Fibroblast of skin of left biceps (primary cell): ENCODE measurements at places on chromosomes 11 and 22.
A peak's percentile ranks its signal among the peaks of the same experiment; 100 is the strongest.

DNA sequence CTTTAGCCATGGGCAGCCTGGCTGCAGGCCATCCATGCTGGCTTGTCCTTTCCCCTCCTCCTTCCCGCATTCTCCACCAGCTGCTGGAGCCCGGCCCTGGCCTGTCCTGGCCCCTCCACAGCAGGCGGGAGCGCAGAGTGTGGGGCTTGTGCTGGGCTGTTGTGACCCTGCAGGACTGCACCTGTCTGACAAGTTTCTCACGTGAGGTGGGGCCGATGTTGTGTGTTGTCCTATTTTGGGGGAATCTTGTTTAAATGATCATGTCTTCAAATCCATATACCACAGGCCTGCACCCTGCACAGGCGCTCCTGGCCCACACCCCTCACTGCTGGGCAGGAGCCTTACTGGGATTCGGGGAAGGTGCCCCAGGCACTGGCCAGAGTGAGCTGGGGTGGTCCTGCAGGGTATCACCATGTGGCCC, 30.4 kb downstream of the TBC1D22A start:
- no peak for DNase-seq

GRCh38 chr11:1752907-1753228, 2.5 kb upstream of the IFITM10 start:
- DNase-seq: no peak

DNA sequence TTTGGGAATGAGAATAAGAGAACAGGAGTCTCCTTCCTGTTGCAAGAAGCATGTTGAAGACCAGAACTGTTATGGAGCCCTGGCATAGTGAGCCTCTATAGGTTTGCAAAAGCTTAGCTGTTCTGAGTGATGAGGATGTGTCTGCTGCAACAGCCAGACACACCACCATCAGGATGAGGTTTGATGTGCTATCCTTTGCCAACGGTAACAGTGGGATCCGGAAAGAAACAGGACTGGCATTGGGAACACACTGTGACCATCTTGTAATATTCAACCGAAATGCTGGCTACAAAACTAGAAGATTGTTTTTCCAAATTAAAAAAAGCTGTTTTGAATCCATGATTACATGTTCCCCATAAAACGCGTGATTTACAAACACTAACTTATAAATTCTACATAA, 117.0 kb downstream of the ME3 start:
- DNase-seq: no peak

GRCh38 chr11:88475991-88476418, 138.5 kb upstream of the CTSC start:
- DNase-seq: no peak

- DNase-seq: no peak
These were observed 128.3 kb downstream of the OSBP2 start for GRCh38 chr22:30823015-30823370.

DNA sequence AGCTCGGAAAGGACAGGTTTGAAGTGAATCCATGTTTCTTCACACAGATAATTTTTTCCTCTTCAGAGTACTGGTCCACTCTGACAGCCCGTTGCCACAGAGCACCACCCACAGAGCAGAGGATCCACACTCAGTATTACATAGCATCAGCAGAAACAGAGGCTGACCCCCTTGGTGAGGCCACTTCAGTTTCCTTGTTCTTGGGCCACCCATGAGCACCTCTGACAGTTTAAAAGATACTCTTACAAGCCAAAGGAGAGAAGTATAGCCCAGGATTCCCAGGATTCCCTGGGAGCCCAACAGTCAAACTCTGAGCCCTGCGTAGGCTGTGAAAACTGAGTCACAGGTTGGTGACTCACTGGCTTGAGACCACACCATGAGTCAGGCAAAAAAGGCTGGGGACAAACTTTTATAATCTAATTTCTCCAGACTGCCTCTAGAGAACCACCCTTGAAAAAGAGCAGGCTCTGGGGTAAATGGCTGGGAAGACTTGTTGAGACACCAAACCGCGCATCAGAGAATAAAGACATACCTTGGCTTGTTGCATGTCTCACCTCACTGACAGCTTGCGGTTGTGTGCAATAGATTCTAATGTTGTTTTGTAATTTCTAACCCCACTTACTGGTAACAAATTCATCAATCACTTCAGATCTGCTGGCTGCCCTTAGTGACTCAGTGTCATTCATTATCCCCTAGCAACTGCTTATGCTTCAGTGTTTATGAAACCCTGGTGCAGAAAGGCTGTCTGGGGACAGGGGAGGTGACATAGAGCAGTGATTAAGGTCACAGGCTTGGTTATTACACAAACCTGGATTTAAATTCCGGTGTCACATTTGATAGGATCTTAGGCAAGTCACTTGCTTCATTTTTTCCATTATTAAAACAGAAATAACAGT, 56.9 kb upstream of the PRSS23 start:
- peak; percentile 97 for DNase-seq

DNA sequence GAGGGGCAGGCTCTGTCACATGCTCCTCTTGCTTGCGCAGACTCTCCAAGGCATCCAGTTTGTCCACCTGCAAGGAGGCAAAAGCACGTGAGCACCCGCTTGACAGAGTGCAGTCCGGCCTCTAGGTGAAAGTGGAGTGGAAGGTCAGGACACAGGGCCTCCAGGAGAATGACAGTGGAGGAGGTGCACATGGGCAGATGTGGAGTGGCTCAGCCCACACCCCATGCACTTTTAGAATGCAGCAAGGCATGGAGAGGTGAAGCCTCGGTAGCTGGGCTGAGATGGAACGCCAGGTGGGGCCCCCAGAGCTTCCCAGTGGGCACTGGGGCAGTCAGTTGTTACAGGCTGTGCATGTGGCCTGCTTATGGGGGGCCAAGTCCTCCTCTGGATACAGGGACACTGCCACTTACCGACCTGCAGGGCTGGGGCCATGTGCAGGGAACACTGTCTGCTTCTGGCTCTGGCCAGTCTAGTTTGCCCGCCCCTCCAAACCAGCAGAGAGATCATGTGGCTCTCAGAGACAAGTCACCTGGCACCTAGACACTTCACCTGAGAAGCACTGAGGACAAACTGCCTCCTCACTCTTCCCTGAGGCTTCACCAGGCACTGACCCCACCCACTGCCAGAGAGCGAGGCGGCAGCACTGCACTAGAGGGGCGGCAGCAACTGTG, 2.3 kb upstream of the SLC25A1 start:
- no peak for DNase-seq

GRCh38 chr11:10991393-10991792, 133.5 kb upstream of the ZBED5 start:
- no peak for DNase-seq

GRCh38 chr11:43644621-43645299, 35.8 kb upstream of the HSD17B12 start:
- DNase-seq: no peak

- DNase-seq: no peak
These were observed 80.3 kb downstream of the LRRC32 start for GRCh38 chr11:76589964-76590950.

DNA sequence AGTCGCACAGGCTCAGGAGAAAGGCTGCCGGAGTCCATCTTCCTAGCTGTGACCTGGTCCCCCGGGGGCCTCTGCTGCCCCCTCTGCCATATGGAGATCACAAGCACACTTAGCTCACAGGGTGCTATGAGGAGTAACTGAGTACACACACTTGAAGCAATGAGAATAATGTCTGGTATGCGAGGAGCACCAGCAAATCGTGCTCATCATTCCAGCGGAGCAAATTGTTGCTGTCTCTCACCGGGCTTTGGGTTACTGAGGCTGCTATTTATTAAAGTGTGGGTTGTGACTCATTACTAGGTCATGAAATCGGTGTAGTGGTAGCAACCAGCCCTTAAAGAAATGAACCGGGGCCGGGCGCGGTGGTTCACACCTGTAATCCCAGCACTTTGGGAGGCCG, 48.1 kb upstream of the EIF3D start:
- peak; percentile 85 for DNase-seq

- DNase-seq: no peak
These were observed 5.0 kb upstream of the PDE3B start for GRCh38 chr11:14638561-14638960.

DNA sequence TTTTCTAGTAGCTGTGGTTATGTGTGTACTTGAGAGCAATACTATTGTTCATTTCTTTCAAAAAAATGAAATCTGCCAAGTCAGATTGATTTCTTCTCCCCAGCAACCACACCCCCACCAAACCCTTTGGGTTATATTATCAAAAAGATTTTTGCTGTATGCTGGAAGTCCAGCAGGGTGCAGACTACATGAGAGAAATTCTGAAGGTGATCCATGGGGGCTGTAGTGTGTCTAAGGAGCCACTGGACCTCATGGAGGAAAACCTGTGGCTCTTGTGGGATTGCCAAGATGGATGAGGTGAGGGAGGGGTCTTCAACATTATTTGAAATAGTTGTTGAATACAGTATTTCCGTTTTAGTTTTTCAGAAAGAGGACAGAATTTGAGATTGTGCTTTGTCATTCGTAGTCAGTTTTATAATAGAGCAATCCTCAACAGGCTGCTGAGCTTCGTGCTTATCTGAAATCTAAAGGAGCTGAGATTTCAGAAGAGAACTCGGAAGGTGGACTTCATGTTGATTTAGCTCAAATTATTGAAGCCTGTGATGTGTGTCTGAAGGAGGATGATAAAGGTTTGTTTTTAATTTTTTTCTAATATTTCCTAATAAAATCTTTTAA, 3.1 kb downstream of the EIF3M start:
- no peak for DNase-seq

DNA sequence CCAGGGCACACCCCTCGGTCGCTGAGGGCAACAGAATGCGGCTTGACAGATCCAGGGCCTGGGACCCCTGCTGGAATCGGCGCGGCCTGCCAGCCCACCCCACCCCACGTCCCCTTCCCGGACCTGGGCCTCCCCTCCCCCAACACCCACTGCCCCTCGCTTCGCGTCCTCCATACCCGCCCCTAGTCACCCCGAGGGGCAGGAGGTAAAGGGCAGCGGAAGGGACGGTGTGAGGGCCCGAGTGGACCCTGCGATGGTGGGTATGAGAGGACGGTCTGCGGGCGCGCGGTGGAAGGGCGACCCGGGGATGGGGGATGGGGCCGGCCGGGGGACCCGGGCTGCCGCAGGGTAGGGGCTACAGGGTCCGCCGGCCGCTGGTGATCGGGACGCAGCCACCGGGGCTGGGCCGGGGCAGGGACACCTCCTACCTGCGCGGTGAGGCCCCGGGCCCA, 311 bp downstream of the APBB1 start:
- no peak for DNase-seq

DNA sequence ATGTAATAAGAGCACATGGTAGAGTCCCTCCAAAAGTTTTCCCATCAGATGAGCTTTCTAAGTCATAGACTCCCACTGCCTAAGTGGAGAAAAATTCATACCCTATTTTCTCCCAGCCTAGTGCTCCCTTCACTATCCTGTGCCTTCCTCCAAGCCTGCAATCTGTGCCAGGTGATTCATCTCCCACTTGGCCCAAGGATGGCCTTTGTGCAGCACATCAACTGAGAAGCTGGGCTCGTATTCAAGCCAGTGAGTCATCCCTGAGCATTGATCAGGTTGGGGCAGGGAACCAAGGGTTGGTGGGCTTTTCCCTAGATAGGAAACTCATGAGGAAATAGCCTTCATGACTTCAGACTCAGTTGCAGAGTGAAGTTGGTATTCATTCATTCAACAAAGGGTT, 64.6 kb downstream of the PANX1 start:
- DNase-seq: peak; percentile 62

DNA sequence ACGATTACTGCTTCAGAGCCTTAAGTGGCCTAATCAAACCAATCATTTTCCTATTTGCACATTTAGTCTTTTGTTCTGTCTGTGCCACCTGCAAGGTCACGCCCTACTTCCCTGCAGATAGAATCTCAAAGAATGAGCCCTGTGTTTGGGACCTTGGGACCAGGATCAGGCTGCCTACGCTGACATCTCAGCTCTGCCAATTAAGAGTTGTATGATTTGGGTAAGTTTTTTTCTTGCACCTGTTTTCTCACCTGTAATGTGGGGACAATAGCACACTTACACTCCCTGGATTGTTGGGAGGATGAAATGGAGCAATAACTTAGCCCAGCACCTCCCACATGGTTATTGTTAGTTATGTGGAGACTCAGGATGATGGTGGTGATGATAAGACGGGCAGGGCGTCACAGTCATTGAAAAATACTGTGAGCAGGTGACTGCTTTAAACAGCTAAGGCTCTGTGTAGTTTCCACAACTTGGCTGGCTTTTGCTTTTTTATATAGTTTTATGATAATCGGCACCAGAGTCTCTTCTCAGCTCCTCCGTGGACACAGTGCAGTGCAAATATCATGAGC, 155.0 kb downstream of the ADAMTS15 start:
- DNase-seq: no peak

GRCh38 chr11:95659088-95659487, 130.5 kb downstream of the FAM76B start:
- DNase-seq: peak; percentile 27

DNA sequence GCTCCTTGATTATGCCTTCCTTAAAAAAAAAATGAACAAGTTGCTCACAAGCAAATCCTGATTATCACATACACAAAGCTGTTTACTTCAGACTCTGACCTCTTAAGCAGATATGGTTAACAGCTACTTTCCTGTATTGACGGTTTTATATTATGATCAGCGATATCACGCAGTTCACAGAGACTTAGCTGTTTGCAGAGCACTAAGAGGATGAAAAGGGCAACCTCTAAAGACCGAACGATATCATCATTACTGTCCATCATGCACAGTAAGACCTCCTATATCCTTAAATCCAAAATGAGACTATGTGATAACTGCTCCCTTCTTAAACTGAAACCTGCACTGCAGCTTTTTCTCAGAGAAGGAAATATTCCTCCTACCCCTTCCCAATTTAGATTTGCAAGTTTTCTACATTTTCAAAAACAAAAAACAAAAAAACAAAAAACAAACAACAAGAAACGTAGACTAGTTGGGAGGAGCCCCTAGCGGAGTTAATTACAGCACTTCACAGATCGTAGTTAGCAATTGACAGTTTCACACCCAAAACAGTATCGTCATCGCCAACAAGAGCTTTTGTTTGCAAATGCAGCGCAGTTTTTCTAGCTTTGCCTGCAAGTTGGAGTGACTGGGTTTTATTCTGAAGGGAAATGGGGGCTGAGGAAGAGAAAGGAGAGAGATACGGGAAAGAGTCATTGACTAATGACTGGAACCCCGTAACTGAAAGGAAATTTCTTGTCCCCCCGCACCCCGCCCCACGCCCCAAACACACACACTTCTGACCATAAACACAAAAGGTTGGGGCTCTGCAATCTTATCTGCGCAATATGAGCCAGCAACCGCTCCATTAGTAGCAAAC, 1.2 kb downstream of the DDX6 start:
- no peak for DNase-seq
